KBM-7 (cell line): ENCODE measurements at places on chromosomes 5 and 9.

- no peak for DNase-seq
These were observed 67.2 kb upstream of the CCDC152 start for GRCh38 chr5:42689391-42689790.

GRCh38 chr9:126150411-126151030 is 176.1 kb upstream of the MVB12B start:
- no peak for DNase-seq

- DNase-seq = no peak
These were observed 30.7 kb downstream of the OR2V1 start for GRCh38 chr5:181100121-181100875.

GRCh38 chr5:151474799-151475198 is 27.4 kb downstream of the SLC36A1 start:
- DNase-seq = no peak

GRCh38 chr5:27266184-27266583 is 227.8 kb upstream of the CDH9 start:
- no peak for DNase-seq
